Neural progenitor cell (in vitro differentiated cells): ENCODE measurements at places on chromosomes 5 and 9.

GRCh38 chr9:136808075-136808805 is 492 bp downstream of the RABL6 start:
- DNase-seq: peak; percentile 58

DNA sequence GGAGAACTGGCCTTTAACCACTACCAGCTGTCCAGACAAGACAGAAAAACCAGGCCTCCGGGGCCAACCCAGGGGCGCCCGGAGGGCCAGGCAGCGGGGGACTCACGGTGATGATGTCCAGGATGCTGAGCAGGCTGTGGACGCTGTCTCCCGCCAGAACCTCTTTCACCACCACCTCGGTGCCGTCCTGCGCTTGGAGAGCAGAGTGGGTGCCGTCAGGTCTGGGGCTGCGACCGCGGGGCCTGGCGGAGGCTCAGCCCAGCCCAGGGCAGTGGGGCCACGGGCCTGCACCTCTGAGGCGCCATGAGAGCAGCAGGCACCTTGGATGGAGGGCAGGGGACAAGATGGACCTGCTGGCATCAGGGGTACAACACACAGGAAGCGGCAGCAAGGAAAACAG is 9.7 kb downstream of the PNPLA7 start:
- no peak for DNase-seq

GRCh38 chr9:74838351-74838750 is 49.4 kb downstream of the TRPM6 start:
- no peak for DNase-seq

DNA sequence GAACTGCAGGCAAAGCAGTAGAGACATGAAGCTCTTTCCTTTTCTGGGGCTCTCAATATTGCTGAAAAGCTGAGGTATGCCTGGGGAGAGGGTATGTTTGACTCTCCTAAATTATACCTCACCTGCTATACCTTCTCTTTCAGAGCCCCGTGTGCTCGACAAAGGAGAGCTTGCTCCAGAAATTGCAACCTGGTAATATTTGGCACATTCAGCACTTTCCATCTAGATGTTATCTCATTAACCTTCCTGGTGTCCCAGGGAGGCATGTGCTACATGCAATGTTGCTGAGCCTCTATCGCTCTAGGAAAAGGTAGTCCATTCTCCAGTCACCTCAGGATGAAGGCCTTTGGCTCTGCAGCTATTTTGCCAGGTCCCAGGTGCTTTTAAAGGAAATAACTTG is 78.5 kb upstream of the ZSWIM6 start:
- DNase-seq: no peak

DNA sequence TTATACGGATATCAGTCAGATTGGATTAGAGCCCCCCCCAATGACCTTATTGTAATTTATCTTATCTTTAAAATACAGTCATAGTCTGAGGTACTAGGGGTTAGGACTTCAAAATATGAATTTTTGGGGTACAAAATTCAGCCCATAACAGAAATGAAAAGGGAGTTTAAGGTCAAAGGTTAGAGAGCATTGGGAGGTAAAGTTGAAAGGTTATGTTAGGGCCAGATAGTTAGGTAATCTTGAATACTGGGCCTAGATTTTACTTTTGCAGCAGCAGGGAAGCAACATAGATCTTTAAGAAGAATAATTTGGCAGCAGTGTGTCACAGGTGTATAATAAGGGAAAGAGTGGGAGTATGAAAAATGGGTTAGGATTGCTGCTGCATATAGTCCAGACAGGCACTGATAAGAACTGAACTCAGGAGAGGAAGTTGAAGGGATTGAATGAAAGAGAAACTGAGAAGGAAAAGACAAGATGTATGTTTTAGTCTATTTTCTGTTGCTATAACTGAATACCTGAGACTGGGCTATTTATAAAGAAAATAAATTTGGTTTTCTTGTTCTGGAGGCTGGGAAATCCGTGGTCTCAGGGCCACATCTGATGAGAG is 10.7 kb upstream of the GCNT4 start:
- no peak for DNase-seq
